Stimulated activated CD8-positive, alpha-beta memory T cell treated with anti-CD3 and anti-CD28 coated beads, Interleukin-12 subunit alpha, Interleukin-12 subunit beta, amount 100 ng/mL, for 1 hour (primary cell): ENCODE measurements at places on chromosomes 2 and 18.

GRCh38 chr18:1240701-1241100 lies 336.0 kb downstream of the ADCYAP1 start:
- no peak for DNase-seq

- no peak for DNase-seq
Observed at GRCh38 chr2:171807831-171808393, 86.1 kb downstream of the SLC25A12 start.

- no peak for DNase-seq
Observed at GRCh38 chr18:21914739-21915319, 174.2 kb downstream of the MIB1 start.

DNA sequence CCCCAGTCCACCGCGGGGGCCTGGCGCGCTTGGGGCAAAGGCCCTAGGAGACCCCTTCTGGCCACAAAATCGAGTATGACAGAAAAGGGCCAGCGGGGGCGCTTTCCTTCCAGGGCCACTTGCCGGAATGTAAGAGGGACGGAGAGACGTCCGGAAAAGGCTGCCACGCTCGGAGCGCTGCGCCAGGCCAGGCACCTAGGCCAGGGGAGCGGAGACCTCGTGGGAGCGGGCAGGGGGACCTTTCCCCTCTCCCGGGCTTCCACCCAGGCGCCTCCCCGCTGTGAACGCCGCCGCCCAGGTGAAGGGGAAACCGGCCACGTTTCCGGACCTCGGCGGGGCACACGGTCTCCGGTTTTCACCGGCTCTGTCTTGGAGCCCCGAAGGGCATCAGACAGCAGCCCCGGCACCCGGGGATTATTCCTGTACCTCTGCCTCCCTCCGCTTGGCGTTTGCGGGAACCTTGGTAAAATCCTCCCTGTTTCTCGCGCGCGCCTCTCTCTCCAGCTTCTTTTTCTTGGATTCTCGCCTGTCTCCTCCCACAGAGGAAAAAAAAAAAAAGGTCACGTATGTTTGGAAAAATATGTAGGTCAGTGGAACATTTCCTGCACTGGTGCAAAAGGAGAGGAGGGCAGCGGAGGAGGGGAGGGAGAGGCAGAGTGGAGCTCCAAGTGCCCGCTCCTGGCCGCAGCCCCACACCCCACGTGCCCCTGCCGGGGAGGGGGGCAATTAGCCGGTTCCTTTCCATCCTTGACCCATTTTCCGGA lies 1.2 kb upstream of the NPAS2 start:
- DNase-seq: no peak

DNA sequence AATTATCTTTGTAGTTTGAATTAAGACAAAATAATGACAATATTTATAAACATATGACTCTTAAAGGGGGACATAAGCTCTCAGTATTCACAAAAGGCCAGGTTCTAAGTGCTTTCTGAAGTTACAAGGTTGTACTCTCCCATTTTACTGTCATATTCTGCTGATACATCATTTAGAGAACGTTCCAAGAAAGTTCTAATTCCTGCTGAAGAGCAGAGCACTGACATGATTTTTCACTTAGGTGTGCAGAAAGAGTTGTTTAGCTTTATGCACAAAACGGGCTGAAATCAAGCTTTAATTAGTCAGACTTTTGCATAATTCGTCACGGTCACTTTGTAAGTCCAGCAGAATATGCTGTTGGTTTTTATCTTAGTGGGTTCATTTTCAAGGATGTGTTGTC lies 37.3 kb downstream of the ADAM23 start:
- no peak for DNase-seq
